Calu3 (cell line): ENCODE measurements at places on chromosomes 7 and 10. TPM values are rescaled to one million over a fixed set of nuclear protein-coding genes. Genes with fewer than 3 reads are reported as not detected.
A peak's percentile ranks its signal among the peaks of the same experiment; 100 is the strongest.

GRCh38 chr7:87202705-87203104 lies 16.8 kb downstream of the TMEM243 start:
- no peak for DNase-seq

Gene GRK5
- total RNA-seq, result 2.4 and 4.4 TPM in 2 replicates

DNA sequence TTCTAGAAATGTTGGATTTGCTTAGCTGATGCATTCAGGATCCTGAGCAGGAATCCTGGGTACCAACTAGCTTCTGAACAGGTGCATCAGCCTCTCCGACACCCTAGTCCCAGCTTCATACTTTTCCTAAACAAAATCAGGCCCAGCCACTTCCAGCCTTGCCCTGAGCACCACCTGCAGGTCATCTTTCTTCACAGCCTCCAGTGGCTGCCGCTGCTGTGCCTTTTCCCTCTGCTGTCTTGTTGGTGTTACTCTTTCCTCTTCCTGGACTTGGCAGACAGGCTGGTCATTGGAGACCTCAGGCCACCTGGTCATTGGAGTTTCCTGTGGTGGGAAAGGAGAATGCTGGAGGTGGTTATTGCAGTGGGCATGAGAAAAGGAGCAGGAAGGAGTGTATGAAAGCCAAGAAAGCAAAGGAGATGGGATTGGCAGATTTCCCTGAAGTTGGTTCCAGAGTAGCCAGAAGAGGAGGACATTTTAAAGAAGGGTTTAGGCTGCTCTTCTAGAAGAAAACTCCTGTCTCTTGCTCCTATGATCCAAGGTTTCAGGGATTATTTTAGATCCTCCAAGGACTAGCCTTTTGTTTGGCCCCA lies 48.2 kb upstream of the NFKB2 start:
- peak; percentile 48 for DNase-seq

DNA sequence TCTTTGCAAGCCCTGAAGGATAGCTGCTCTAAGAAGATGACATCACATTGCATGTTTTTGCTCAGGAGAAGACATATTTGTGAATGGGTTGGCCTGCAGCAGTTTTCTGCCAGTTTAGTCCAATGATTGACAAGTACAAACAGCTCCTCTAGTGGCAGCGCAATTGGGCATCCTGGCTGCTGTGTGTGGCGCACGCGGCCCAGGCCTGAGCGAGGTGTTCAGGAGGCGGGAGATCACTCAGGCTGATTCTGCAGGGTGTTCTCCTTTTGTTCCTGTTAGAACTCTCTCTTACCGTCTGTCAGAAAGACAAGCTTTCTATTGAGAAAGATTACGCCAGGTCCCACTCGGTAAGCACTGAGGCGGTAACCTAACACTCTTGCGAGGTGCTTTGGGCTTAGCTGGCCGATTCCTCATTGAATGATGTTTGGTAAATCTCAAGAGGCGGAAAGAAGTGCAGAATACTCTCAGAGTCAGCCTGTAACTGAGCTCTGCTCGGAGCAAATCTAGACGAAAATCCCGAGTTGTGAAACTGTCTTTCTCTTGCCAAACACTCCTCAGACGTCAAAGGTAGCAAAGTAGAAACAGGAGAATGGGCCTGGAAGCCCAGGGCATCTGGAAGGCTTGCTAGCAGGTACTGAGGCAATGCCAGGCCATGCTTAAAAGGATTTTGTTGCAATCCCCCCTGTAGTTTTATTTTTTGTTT lies 219.2 kb upstream of the BMPER start:
- no peak for DNase-seq

Gene ARL3
- 5.2 and 5.6 TPM in 2 replicates for total RNA-seq

Gene RARRES2
- total RNA-seq, result 9.1 and 13.0 TPM in 2 replicates

Gene ENTPD1
- total RNA-seq, result 0.92 and 2.2 TPM in 2 replicates

Gene GTF2IRD1
- 29.2 and 31.1 TPM in 2 replicates for total RNA-seq

DNA sequence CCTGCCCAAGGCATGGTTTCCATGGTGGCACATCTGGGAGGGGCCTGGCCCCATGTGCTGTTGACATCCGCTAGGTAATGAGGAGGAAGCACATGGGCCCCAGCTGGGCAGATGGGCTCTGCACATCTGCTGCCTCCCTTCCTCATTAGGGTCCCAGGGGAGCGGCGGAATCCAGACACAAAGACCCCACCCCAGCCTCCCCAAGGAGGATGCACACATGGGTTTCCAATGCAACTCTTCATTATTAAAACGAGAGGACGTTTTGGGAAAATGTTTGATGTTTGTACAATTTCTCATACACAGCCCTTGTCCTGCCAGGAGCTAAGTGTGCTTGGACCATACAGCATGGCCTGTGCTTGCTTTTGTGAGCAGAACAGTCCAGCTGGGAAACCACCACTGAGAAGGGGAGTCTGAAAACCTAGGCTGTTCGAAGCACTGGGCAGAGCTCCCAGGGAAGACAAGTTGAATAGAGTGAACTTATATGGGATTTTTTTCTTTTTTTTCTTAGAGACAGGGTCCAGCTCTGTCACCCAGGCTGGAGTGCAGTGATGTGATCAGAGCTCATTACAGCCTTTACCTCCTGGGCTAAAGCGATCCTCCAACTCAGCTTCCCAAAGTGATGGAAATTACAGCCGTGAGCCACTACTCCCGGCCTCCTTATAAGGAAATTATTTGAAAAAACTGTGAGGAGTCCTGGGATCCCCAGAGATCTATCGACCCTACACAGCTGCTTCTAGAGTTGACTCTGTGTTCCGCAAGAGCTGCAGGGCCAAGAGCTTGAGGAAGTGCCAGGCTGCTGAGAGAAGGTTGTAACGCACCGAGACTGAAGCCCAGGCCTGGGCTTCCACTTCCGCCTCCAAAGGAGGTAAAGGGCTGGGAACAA lies 23.4 kb downstream of the FAM107B start:
- no peak for DNase-seq

GRCh38 chr7:122790591-122790990 lies 87.9 kb upstream of the RNF148 start:
- DNase-seq, result no peak

Gene ADRB1
- 0.47 and 0.78 TPM in 2 replicates for total RNA-seq

Gene CLRN3
- total RNA-seq, result 0.52 and 0.76 TPM in 2 replicates

- DNase-seq, result no peak
Measured at GRCh38 chr7:42232275-42232674, 4.7 kb downstream of the GLI3 start.

DNA sequence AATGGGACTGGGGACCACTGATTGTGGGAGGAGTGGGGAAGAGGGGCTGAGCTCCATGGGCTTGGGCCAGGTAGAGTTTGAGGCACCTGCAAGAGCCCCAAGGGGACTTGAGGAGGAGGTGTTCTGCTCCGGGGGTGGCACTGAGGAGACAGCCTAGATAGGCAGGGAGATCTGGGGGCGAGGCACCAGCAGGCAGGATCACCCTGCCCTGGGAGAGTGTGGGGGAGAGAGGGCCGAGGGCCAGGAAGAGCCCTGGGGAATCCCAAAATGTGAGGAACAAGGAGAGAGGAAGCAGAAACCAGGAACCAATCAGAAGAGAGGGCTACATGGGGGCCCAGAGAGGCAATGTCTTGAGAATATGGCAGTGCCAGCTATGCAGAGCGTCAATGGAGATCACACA lies 34.6 kb downstream of the LEP start:
- DNase-seq, result no peak

Gene PON1
- 0.71 TPM in 1 of 2 replicates, not detected in the other for total RNA-seq

GRCh38 chr10:102467318-102467717 lies 16.0 kb upstream of the C10orf95 start:
- no peak for DNase-seq
